ENCODE measurements at places on chromosomes 5 and 9.

- no peak for DNase-seq
Measured at GRCh38 chr5:84092738-84093137, 291.9 kb downstream of the EDIL3 start.

GRCh38 chr5:28743716-28744110, 1705.3 kb upstream of the CDH9 start:
- DNase-seq, result no peak

GRCh38 chr9:125990793-125991220, 243.6 kb downstream of the PBX3 start:
- no peak for DNase-seq

- DNase-seq, result no peak
Measured at GRCh38 chr9:70830618-70831017, 290.8 kb downstream of the TRPM3 start.

DNA sequence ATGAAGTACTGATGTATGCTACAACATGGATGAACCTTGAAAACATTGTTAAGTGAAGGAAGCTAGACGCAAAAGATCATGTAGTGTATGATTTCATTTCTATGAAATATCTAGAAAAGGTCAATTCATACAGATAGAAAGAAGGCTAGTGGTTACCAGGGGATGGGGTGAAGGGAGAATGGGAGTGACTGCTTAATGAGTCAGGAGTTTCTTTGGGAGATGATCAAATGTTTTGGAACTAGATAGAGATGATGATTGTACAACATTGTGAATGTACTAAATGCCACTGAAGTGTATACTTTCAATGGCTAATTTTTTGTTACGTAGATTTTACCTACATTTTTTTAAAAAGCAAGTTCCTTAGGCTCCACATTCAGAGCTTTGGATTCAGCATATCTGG, 14.9 kb upstream of the DELE1 start:
- DNase-seq, result no peak

GRCh38 chr5:133129289-133129688, 77.5 kb downstream of the HSPA4 start:
- DNase-seq, result no peak

DNA sequence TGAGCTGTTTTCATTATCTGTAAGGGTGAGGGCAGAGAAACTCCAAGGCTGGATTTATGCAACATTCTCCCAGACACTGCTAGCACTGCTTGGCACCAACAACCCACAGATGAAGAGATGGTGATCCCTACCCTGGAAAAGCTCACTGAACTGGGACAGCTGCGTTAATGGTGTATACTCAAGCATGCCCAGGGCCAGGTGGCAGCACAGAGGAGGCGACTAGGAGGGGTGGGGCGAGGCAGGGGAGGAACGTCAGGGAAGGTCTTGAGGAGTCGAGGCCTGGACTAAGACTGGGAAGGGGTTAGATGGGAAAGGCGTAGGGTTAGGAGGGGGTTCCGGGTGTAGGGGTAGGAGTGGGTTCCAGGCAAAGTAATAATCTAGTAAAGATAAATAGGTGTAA, 73.1 kb upstream of the TBC1D9B start:
- no peak for DNase-seq

- no peak for DNase-seq
Measured at GRCh38 chr5:106843812-106844416, 826.8 kb downstream of the EFNA5 start.

DNA sequence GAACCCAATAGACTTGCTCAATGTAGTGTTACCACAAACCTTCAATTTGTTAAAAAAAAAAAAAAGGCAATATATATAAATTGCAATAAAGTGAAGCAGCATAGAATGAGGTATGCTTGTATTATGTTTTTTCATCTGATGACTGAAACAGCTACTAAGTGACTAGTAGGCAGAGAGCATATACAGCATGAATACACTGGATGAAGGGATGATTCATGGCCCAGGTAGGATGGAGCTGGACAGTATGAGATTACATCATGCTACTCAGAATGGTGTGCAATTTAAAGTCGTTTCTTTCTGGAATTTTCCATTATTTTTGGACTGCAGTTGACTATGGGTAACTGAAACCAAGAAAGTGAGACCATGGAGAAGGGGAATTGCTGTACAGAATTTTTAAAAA, 161.2 kb downstream of the GNA14 start:
- DNase-seq, result no peak

GRCh38 chr9:98801969-98802371, 5.5 kb upstream of the GALNT12 start:
- no peak for DNase-seq
